Head of caudate nucleus (tissue), 42 donors: ENCODE measurements at places on chromosomes 13 and 19.

- DNase-seq = no peak
Observed at GRCh38 chr13:39506559-39507390, 96.2 kb downstream of the LHFPL6 start.

DNA sequence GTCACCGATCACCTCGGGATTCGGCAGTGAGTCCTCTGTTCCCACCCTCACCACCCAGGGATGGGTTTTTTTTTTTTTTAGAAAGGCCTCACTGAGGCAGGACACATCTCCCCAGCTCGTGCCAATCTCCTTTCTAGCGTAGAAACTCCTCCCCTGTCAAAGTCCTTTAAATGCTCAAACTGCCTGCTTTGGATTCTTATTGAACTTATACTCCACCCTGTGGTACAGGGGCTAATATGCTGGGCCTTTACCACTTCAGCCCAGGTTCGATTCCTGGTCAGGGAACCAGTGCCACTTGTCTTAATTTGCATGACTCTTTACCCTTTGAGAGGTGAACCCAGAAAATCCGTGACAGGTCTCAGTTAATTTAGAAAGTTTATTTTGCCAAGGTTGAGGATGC is 8.3 kb upstream of the ZNF14 start:
- no peak for DNase-seq

- DNase-seq = no peak
Observed at GRCh38 chr13:87667686-87668085, 3.5 kb upstream of the SLITRK5 start.

DNA sequence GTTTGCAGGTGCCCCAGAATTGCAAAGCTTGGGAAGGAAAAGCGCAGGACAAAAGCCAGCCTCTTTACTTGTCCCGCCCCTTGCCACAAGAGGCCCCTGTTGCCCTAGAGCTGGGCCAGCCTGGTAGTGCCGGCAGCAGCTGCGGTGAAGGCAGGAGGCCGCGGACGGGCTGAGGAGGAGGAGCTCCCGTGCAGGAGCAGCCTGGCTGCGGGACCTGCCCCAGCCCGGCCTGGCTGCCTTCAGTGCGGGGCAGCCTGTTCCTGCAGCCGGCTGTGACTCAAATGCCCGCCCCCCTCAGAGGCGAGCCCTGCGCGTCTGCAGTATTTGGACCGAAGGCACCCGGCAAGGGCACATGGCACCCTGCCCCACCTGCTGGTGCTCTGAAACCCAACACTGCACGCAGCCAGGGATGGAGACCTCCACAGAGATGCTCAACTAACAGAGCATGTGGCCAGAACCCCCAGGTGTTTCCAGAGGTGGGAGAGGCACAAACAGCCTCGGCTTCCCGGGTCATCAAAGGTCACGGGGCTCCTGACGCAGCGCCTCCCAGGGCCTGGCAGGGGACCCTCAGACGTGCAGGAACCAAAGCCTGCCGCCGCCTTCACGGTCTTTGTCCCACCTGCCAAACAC is 29.7 kb downstream of the NAXD start:
- DNase-seq = peak; percentile 86

GRCh38 chr13:111646456-111646855 is 326.0 kb downstream of the TEX29 start:
- no peak for DNase-seq

DNA sequence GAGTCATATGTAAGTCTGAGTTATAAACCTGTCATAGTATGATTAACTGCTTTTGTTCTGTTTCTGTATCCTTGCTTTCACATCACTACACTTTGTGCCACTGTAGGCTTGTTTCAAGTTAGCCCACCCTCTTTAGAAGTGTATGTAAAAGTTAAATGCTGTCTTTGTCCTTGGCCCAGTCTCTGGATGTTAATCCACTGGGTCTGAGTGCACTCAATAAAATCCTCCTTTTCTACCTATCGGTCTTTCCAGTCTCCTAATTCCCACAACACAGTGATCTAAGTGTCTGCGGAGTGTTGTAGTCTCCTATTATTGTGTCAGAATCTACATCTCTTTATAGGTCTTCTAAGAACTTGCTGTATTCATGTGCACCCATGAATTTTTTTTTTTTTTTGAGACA is 14.1 kb downstream of the ZNF429 start:
- DNase-seq = no peak

DNA sequence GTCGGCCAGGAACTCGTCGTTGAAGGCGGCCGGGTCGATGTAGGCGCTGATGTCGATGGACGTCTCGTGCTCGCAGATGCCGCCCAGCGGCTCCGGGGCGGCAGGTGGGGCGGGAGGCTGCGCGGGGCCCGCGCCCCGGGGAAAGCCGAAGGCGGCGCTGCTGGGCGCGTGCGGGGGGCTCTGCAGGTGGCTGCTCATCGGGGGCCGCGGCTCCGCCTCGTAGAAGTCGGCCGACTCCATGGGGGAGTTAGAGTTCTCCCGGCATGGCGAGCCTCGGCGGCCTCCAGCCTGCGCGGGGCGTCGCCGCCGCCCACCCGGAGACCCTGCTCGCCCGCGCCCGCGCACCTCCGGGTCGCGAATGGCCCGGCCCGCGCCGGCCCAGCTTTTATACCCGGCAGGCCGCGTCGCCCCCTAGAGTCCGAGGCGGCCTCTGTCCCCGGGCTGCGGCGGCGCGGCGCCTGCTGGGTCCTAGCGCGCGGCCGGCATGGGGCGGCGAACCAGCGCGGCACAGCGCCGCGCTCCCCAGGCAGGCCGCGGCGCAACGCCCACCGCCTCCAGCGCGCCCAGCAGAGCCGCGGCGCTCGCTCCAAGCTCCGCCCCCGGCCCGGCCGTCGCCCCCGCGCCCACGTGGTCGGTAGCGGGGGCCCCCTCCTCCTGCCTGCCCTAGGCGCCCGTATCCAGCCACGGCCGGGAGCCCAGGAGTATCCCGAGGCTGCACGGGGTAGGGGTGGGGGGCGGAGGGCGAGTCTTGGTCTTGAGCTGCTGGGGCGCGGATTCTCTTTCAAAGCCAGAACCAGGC is at the start of gene CEBPA:
Gene CEBPA, minus strand, starts transcription at position 360 of the 799 bp plus-strand sequence. Its CDS starts 120 bp downstream, at position 240.
- DNase-seq = peak; percentile 81

- DNase-seq = peak; percentile 46
Observed at GRCh38 chr19:16076958-16077611, 790 bp downstream of the TPM4 start.
